ENCODE measurements at places on chromosomes 16 and 17. TPM values are rescaled to one million over a fixed set of nuclear protein-coding genes. Genes with fewer than 3 reads are reported as not detected.

CHP2 gene
- polyA plus RNA-seq: 1.5 TPM

ZFHX3 gene
- polyA plus RNA-seq: 15.9 TPM

MFSD11 gene
- polyA plus RNA-seq: 33.7 TPM

MT4 gene
- not detected for polyA plus RNA-seq

All from left renal cortex interstitium (tissue), 4 donors.